Fibroblast of villous mesenchyme (primary cell): ENCODE measurements at places on chromosomes 3 and 15.
A peak's percentile ranks its signal among the peaks of the same experiment; 100 is the strongest.

GRCh38 chr15:100001405-100001804 lies 268.2 kb upstream of the LYSMD4 start:
- DNase-seq, result no peak

GRCh38 chr15:99157456-99157855 lies 52.6 kb downstream of the SYNM start:
- peak; percentile 35 for DNase-seq

DNA sequence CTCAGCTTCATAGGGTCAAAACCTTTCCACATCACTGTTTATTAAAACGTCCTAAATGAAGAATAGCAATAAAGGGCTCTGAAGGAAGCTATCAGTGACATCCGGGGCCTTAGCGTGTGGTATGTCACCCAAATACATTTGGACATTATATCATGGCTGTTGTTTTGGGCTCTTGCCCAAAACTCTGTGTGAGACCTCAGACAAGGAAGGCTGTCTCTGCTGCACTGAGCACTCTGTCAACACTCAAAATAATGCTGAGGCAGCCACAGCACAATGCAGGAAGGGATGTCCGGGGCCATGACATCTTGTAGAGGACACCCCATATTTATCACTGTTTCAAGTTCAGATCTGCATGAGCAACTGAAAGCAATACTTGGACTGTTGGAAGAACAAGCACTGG lies 293.8 kb upstream of the WNT5A start:
- DNase-seq, result no peak

DNA sequence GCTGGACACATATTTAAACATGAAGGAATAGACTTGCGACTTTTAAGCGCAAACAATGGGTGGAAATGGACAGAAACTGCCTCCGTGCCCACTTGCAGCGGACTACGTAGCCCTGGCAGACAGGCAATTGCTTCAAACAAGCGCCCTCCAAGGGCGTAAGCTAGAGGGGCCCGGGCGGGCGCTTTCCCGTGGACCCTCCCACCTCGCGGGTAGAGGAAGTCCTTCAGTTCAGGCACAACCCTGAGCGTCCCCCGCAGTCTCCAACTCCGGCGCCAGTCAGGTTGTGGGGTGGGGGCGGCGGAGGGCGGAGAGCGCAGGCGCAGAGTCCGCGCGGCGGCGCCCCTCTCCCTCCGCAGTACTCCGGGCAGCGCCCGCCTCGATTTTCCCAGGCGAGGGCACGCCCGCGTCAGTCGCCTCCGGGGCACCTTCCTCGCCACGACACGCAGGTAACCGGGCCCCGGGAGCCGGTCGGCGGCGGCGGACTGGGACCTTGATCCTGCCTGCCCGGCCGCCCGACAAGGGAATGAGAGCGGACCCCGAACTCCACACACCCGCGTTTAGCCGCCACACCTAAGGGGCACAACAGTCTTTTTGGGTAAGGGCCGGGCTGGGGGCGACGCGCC lies at the start of gene SLC35G2:
Gene SLC35G2 (plus strand): TSS at position 358 of the 623 bp plus-strand sequence. CDS start 35,335 bp downstream, outside the sequence.
- peak; percentile 49 for DNase-seq

- no peak for DNase-seq
Observed at GRCh38 chr3:13148126-13148525, 74.9 kb upstream of the IQSEC1 start.

GRCh38 chr3:142645236-142645793 lies 49.1 kb downstream of the PLS1 start:
- no peak for DNase-seq

DNA sequence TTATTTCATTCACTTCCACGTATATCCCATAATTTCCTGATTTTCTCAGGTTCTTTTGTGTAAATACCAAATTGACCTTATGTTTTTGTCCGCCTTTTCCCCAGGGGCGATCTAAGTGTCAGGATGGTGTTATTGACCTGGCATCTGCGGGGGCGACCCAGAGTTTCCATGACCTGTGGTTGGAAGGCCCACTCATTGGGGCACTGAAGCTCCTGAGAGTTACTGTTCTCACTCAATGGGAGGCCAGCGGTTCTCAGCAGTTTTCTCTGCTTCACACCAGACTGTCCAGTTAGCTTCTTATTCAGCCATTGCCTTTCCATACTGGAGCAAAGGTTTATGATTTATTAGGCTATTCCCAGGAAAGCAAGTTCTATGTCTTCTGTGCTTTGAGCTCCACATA lies 53.3 kb downstream of the B3GALNT1 start:
- no peak for DNase-seq

- DNase-seq, result no peak
Observed at GRCh38 chr3:190013943-190014924, 106.5 kb downstream of the P3H2 start.

GRCh38 chr15:57784081-57784511 lies 77.6 kb downstream of the POLR2M start:
- peak; percentile 42 for DNase-seq

GRCh38 chr15:74384881-74385643 lies 17.6 kb upstream of the CYP11A1 start:
- no peak for DNase-seq

GRCh38 chr3:31546162-31546561 lies 13.4 kb downstream of the STT3B start:
- DNase-seq, result no peak

GRCh38 chr15:29048011-29048410 lies 162.2 kb downstream of the APBA2 start:
- DNase-seq, result no peak

DNA sequence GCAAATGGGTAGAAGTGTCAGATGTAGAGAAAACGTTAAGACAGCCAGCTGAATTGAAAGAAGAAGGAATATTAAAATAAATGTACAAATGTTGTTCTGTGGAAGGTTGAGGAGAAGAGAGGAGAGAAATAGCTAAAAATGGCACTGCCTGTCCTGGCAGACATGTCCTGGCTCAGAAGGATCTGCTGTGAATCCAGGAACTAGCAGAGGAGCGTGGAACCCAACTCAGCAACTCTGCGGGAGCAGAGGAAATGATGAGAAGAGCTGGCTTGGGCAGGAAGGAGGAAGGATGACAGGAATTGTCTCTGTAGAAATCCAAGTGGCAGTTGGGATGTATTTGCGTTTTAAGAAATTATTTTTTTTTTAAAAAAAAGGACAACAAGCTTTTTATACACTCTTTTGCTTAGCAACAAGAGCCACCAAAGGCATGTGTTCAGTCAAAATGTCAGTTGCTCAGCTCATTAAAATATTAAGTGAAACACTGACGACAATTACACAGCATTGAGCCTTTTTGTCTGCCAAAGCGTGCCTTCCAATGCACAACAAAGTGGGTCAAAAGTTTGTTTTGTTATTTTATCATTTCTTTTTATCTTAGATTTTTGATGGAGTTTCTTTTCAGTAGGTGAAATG lies 16.1 kb downstream of the NANOGP8 start:
- no peak for DNase-seq

DNA sequence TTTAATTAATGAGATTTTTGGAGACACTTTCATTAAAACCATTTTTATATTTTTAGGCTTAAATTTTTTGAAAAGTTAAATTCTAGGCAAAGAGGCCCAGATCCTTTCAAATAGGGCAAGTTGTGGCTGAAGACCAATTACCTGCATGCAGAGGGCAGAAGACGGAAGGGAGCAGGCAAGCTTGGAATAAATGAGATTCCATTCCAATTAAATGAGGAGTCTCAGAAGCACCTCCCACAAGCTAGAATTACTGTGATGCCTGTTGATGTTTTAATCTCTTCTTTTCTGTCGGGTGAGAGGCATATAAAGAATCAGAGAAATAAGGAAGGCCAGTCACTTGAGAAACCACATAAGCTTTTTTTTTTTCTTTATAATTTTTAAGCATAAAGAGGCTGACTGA lies 46.8 kb downstream of the KBTBD8 start:
- no peak for DNase-seq

DNA sequence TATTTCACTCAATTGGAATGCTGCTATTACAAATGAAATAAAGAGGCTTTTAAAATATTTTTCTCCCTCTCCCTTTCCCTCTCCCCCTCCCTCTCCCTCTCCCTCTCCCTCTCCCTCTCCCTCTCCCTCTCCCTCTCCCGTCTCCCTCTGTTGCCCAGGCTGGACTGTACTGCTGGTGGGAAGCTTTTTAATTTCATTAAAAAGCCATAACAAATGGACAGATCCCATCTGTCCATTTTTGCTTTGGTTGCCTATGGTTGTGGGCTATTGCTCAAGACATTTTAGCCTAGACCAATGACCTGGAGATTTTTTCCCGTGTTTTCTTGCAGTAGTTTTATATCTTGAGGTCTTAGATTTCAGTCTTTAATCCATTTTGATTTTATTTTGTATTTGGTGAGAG lies 107.2 kb upstream of the LRRC3B start:
- DNase-seq, result no peak

- peak; percentile 94 for DNase-seq
Observed at GRCh38 chr15:87619161-87619960, 637.2 kb downstream of the NTRK3 start.

DNA sequence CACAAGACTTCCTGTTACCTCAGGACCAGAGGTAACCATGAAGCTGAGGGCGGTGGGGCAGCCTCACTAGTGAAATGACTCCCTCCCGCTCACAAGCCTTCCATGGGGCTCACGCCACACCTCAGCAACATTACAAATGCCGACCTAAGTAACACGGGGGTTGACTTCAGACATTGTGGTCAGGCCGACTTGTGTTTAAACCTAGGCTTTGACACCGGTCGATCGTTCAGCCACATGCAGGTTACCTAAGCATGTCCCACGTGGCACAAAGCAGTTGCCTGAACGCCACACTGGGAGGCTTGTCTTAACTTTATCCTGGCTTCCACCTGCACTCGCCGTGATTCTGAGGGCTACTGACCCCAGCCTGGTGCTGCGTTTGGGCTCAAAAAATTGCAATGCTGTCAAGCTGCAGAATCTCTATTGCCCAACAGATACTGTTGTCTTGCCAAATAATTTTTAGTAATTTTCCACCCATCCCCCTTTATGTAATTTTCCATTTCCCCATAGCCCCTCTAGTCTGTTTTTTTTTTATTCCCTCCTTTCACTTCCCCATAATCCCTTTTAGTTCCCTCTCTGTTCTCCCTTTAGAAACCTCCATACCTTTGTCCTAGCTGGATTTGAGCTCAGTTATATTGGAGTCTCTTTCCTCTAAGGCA lies 158.6 kb upstream of the RGMA start:
- DNase-seq, result no peak

DNA sequence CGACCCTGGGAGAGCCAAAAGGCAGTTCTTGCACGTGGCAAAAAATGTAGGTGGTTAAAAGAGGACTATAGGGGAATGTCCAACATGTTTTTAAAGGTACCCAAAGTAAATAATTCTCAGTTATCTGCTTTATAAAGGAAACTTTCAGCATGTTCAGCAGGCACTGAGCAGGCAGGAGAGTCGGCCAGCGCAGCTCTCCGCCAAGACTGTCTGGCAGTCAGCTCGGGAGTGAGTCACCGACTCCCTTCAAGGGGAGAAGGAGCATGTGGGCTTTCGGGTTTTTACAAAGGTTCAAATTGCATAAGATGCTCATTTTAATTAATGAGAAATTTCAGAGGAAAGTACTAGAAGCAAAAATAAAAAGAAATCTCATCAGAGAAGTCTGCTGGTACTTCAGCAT lies 7.0 kb downstream of the GABRA5 start:
- no peak for DNase-seq

GRCh38 chr3:115062412-115062956 lies 84.6 kb downstream of the ZBTB20 start:
- peak; percentile 5 for DNase-seq

GRCh38 chr15:99522288-99522687 lies 43.5 kb upstream of the MEF2A start:
- no peak for DNase-seq

DNA sequence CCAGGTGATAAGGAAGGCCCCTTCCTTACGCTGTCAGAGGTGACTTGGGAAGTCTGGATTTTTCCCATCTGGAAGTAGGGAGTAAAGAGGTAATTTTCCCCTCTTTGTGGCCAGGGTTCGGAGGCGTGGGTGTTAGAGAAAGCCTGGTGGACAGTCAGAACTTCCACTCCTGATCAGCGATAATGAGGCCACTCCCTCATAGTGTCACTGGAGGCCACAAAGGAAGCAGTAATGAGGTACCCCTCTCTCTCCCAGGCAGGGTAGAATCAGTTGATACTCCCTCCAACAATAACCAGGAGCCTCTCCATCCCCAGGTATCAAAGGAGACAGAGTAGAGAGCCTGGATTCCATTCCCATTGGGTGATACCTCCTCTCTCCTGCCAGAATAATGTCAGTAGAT lies 30.0 kb downstream of the AP4E1 start:
- no peak for DNase-seq

- DNase-seq, result no peak
Observed at GRCh38 chr3:108311797-108312196, 15.4 kb downstream of the HHLA2 start.

GRCh38 chr3:141268306-141268705 lies 36.7 kb downstream of the PXYLP1 start:
- DNase-seq, result no peak

GRCh38 chr3:159739969-159740368 lies 248.7 kb upstream of the IL12A start:
- no peak for DNase-seq

DNA sequence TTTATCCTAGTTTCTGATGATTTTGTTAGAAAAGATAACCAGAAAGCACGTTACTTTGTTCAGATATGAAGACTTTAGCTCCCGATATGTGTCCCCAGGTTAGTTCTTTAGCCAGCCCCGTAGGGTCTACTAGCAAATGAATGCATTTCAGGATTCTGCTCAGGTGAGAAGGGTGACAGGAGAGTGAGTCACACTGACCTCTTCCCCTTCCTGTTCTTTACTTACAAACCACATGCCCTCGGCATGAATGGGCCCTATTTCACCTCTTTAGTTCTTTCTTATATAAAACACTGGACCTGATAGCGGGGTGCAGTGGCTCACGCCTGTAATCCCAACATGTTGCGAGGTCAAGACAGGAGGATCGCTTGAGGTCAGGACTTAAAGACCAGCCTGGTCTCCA lies 98.4 kb downstream of the SLC49A4 start:
- no peak for DNase-seq

GRCh38 chr15:94259121-94259751 lies 27.9 kb downstream of the MCTP2 start:
- DNase-seq, result no peak

- DNase-seq, result no peak
Observed at GRCh38 chr15:70113304-70113700, 15.6 kb upstream of the TLE3 start.

DNA sequence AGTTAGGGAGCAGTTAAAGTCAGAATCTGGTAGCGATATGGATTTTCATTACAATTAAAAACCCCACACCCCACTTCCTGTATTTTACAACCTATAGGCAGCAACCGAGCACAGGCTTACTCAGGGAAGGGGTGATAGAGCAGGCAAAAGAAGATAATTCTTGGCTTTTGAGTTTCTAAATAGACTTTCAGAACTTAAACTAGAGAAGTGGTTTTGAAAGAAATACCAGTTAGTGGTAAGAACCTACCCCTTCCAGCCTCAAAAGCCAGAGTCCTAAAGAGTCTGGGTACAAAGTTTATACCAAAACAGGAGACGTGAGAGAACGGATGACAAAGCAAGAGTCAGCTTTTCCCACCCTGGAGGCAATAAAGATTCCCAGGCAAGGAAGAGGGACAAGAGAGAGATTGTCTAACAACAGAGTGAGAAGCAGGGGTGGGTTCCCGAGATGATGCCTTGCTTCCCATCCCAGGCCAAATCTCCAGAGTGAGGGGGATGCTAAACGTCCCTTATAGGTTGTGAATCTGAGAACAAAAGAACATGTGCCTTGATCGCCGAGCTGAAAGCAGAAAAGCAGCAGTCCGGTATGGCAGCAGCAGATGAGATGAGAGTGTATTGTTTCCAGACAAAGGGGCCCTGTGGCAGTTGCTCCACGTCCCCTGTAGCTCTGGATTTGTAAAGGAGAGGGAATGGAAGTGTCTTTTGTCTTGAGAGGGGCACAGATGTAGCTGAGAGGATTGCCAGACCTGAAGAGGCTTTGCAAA lies 36.8 kb downstream of the KLHL6 start:
- DNase-seq, result no peak

GRCh38 chr3:195855471-195856409 lies 44.0 kb upstream of the MUC4 start:
- DNase-seq, result no peak
